MM.1S (cell line): ENCODE measurements at places on chromosomes 6 and 20.

DNA sequence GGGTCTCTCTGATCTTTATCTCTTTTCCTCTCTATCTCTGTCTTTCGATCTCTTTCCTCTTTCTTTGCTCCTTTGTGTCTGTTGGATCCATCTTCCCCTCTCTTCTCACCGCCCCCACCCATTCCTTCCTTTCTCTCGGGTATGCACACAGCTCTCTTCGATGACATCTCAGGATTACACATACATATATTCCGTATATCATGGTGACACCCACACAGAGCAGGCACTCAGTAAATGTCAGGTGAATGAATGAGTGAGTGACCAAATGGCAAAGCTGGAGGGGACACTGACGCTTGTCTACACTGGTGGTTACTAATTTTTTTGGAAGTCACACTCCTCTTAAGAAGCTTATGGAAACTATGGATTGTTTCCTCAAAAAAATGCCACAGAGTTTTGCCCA, 9.9 kb downstream of the VSTM2L start:
- no peak for DNase-seq

DNA sequence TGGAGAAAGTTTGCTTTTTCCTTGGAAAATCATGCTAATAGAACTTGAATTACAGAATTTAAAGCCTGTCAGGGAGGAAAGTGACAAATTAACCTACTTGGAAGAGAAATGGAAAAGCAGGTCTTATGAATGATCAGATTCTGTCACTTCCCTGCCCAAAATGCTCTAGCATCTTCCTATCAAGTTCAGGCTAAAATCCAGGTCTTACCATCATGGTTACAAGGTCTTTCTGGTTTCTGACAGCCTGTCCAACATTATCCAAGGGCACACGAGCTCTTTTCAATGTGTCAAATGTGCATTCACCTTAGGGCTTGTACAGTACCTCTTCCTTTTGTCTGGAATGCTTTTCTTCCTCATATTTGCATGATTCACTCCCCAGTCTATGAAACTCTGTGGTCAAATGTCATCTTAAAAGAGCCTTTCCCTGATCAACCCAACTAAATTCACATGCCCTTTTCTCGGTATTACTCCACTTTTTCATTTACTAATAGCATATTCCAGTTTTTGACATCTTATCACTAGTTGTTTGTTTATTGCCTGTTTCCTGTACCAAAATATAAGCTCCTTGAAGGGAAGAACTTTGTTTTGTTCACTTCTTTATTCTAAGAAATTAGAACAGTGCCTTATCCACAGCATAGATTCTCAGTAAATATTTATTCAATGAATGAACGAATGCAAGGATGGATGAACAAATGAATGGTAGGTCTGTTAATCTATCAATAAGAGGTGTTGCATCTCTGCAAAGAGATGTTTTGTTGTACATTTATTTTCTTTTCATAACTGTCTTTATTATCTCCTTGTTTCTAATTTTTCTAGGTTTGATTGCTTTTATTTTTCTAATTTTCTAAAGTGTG, 139.5 kb downstream of the BCAS1 start:
- no peak for DNase-seq

- DNase-seq, result no peak
Observed at GRCh38 chr6:68732423-68732822, 97.3 kb downstream of the ADGRB3 start.

DNA sequence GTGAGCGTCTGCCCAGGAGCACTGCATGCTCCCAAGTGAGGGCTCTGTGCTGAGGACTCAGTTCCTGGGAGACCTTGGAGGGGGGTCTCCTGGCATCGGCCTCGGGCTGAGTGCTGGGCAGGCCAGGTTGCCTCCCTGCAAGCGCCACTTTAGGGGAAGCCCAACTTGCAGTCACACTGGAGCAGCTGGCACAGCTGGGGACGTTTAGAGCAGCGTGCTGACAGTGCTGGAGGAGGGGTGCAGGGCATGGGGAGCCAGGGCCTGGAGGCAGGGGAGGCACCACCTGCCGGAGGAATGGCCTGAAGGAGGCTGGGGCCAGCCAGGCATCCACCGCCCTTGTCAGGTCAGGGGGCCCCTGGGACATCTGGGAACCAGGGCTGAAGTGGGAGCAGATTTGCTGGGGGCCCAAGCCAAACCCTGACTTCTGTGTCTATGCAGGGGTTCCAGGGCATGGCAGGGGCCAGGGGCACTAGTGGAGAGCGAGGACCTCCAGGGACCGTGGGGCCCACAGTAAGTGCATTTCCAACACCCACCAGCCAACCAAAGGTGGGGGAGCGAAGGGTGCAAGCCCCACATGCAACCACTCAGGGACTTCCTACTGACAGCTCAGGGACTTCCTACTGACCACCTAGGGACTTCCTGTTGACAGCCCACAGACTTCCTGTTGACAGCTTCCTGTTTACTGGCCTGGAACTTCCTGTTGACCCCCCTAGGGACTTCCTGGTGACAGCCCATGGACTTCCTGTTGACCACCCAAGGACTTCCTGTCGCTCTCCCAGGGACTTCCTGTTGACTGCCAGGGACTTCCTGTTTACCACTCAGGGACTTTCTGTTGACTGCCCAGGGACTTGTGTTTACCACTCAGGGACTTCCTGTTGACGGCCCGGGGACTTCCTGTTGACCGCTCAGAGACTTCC, 33.6 kb downstream of the COL20A1 start:
- DNase-seq, result no peak

- DNase-seq, result no peak
Observed at GRCh38 chr6:54860739-54861138, 14.2 kb downstream of the FAM83B start.

DNA sequence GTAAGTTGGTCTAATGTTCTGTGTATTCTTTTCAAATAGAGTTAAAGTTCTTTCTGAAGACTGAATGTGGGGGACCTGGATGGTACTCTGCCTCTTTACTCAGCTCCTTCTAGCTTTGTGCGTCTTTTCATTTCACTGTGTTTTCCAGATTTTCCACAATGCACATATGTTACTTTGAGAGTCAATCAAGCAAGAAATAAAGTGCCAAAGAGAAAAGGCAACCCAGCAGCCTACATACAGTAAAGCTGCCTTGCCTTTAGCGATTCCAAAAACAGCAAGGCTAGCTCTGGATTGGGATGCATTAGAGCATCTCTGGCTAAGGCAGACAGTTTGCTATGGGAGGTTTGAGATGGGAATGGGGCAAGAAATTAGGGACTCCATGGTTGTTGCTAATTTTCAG, 5.3 kb downstream of the C6orf163 start:
- DNase-seq, result no peak

DNA sequence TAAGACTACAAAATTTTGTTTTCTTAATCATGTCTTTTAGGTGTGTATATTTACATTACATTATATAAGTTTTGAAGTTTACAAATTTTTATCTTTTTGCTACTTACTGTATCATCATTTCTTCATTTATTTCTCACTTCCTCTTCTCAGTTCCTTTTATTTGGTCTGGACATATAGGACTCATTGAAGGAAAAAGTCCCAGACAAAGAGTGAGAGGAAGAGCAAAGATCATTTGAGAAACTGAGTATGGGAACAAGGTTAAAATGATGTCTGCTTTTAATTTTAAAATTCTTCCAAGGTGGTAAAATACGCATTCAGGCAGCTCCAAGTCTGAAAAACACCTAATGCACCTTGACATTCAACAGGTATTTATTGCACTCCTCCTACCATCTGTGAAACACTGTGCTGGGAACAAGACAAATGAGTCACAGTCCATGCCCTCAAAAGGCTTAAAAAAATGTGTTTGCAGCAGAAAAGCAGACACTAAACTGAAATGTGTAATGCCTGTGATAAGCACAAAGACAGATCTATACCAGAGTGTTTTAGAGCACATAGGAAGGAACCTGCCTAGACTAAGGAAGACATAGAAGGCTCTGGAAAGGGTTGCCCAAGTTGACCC, 63.2 kb downstream of the PKIB start:
- DNase-seq, result no peak

DNA sequence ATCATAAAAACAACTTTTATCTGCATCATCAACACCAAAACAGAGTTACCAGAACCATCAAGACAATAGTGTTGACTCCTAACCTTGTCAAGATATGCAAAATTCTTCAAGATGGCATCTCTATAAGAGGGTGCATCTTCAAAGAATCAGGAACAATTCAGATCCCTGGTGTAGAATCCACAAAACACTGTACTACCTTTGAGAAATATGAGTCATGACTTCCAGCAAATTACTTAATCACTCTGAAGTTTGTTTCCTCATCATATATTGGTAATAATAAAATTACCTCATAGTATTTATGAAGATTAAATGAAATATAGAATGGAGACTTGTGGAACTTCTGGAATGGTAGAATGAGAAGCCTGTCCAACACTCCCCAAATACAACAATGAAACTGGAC, 221.3 kb upstream of the SUPT3H start:
- no peak for DNase-seq

DNA sequence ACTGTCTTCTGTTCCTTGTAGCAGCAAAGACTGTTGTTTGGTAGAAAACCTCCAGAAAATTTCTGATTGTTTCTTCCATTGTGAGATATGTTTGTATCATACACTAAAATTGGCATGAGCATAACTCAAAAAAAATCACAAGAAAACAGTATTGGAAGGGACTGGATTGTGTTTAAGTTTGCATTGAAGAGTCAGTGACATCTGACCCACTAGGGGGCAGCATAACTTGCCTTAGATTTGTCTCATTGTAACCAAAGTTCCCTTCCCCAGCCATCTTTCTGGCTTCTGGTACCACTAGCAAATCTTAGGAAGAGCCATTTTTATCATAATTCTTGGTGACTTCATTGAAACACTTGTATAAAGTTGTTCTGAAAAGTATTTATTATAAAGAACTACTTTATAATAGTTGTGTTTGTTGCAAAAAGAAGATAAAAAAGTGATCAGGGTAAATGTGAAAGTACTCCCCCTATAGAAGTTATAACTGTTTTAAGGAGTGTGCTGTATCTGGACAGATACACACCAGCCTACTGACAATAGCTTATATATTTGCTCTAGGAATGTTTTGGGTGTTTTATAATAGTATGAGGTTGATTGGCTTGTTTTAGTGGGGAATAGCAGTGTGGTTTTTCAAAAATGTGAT, 7.7 kb downstream of the CSTF1 start:
- DNase-seq, result peak; percentile 66
